ENCODE measurements at places on chromosomes 3 and 15.

- no peak for DNase-seq
Observed at GRCh38 chr3:43496740-43497375, 125.0 kb downstream of the ANO10 start.

DNA sequence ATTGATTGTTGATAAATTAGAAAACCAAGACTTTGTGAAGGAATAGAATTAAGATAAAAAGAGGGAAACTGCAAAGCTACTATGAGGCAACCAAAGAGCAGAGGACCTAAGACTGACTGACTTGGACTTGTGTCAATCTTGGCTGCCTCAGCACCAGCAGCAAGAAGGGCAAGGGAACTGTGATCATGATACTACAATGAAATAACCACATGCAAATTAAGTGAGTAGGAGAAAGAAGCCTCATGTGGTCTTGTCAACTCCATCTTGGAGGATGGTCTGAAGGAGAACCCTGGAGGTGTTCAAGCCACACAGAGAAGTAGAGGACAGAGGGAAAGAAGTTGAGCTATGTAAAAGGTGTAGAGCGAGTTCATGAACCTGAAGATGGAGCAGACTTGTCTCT, 47.3 kb upstream of the THRB start:
- no peak for DNase-seq

- DNase-seq: no peak
Observed at GRCh38 chr3:86991482-86991815, 500 bp upstream of the VGLL3 start.

GRCh38 chr3:52483577-52484381, 11.4 kb upstream of the STAB1 start:
- DNase-seq: no peak

DNA sequence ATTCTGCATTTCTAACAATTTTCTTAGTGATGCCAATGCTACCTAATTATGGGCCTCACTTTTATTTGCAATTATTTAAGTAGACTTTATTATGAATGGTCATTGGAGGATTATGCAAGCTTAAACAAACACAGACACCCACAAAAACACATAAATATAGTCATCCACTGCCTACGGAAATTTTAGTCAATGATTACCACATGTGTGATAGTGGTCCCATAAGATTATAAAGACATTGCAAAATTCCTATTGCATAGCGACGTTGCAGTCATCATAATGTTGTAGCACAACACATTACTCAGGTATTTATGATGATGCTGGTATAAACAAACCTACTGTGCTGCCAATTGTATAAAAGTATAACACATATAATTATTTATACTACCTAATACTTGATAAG, 247.8 kb upstream of the ALCAM start:
- DNase-seq: no peak

- no peak for DNase-seq
Observed at GRCh38 chr15:38589502-38589901, 24.9 kb upstream of the RASGRP1 start.
